ENCODE measurements at places on chromosomes 2 and 18. TPM values are rescaled to one million over a fixed set of nuclear protein-coding genes. Genes with fewer than 3 reads are reported as not detected.

The ELOA2 gene
- not detected for total RNA-seq

The LRRC30 gene
- not detected for total RNA-seq

The SOX11 gene
- total RNA-seq: not detected

The IL36B gene
- total RNA-seq: not detected

The KLHL41 gene
- total RNA-seq: 0.19 TPM

The FOXD4L1 gene
- not detected for total RNA-seq

The POTEC gene
- not detected for total RNA-seq

The SIX2 gene
- under 0.01 TPM for total RNA-seq

The ANKRD62 gene
- not detected for total RNA-seq

The UNC80 gene
- not detected for total RNA-seq

The ABCG8 gene
- not detected for total RNA-seq

The CCL20 gene
- 0.98 TPM for total RNA-seq

The NPAS2 gene
- total RNA-seq: 32.3 TPM

The CYS1 gene
- 0.33 TPM for total RNA-seq

The SERPINB4 gene
- not detected for total RNA-seq

The CHST10 gene
- total RNA-seq: 19.3 TPM

The NEDD4L gene
- total RNA-seq: 28.1 TPM

The KIAA2012 gene
- total RNA-seq: not detected

Data from vein endothelial cell (primary cell).